ENCODE measurements at places on chromosomes 4 and X.

GRCh38 chr4:37890801-37891259, at the start of gene TBC1D1:
Gene TBC1D1 (plus strand): TSS chr4:37891084. CDS start chr4:37902096, 11,012 bp downstream.
- peak; percentile 57 for DNase-seq

DNA sequence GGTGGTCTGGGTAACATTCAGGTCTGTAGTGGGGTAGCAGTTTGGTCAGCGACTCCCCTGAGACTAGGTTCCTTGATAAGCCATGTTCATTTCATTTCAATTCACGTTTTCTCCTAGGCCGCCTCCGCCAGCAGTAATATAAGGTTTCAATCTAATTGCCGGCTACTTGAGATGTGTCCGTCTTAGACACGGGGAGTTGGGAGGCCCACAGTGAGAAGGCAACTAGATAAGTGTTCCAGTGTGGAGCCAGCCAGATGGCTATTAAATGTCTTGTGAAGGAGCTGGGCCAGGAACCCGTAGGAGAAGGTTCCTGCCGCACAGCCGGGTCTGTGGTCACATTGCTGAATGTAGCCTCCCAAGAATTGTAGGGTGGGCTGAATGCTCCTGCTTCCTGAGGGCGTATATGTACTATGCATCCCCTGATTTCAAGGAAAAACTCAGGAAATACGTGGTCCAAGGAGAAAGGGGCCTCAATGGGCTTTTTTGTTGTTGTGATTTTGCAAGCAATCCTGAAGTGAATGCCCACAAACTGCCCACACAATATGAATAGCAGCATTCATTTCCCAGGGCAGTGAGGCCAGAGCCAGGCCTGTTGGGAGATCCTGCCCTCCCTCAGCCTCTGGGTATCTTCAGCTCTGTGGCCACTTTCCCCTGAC, 220.6 kb upstream of the RPL34 start:
- DNase-seq: no peak

DNA sequence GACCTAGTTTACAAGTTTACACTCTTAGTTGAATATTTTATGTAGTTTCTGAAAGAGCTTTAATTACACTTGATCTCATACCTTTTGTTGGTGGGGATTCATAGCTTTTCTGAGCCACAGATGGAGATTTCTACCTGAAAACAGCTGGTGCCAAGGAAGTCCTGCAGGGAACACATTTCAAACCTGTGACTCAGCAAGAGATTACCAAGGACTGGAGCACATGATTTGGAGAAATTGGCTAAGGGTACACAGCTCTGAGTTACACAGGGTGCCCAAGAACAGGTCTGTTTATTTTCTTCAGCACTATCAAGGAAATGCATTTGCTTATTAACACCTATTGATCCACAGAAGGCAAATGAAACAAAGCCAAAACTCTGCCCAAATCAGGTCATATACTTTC, 691.5 kb downstream of the KCTD8 start:
- DNase-seq: no peak

- DNase-seq: no peak
Measured at GRCh38 chr4:89519771-89520320, 212.2 kb upstream of the GPRIN3 start.

- no peak for DNase-seq
Measured at GRCh38 chr4:22625311-22625710, 67.4 kb upstream of the GBA3 start.

DNA sequence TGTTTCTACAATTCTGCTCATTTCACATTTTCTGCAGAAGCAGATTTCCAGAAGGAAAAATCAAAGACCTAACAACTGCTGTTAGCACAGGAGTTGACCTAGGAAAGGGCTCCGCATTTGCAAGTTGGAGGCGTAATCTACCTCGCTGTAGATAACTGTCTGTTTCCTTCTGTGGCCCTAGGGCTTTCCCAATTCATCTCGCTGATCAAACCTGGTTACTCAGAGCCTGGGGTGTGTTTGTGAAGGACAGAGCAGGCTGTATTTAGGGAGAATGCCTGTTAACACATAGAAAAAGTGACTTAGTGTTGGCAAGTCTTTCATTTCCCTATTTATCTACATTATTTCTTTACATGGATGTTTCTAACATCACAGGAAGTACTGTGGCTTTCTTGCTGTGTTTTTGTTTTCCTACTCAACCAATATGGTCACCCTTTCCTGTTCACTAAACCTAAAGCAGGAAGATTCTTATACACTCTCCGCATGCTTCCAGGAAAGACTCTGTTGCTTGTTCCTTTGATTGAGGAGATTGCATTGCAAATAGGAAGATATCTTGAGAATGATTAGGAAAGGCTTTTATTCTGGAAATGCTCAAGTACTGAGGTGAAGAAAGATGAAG, 40.5 kb downstream of the AGA start:
- DNase-seq: peak; percentile 15

GRCh38 chr4:126215759-126216158, 901.0 kb downstream of the FAT4 start:
- DNase-seq: no peak

GRCh38 chr4:15314974-15315373, 112.9 kb upstream of the C1QTNF7 start:
- no peak for DNase-seq

- no peak for DNase-seq
Measured at GRCh38 chr4:111120191-111120590, 497.3 kb upstream of the PITX2 start.

DNA sequence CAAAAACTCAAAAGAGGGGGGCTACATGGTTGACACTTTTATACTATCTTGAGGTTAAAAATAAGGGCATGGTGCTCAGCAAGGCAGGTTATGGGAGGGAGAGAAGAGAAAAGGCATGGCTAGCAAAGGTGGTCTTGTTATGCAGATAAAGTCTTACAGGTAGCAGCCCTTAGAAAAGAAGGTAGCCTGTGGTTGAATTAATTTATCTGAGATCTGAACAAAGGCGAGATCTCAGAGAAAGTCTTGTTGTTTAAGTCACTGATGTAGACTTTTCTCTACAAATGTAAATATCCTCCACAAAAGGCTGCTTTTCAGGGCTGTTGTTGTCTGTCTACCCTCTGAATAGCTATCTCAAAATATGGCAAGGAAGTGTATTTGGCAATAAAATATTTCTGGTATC, 1250.4 kb downstream of the PCDH18 start:
- no peak for DNase-seq

DNA sequence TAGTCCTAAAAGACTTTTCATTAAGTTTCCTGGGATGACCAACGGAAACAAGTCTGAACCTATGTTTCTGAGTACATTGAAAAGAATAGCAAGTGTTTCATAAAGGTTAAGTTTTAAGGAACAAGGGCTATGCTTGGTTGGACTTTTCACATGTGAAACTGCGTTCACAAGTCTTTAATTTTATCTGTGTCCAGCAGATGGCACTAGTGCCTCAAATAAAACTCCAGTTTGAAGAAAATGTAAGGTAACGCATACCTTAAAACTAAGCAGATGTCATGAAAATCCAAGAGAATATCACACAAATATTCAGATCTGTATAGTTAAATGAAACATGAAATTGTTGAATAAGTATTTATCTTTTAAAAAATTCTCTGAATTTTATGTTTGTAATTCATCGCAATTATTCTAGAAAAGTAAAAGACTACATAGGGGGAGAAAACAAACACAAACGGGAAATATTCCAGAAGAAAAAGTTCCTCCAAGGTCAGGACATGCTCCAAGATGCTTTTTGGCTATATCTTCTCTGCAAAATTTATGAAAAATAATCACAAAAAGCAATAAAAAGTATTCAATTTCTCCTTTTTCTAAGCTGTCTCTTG, 89.6 kb upstream of the MAD2L1 start:
- peak; percentile 68 for DNase-seq

DNA sequence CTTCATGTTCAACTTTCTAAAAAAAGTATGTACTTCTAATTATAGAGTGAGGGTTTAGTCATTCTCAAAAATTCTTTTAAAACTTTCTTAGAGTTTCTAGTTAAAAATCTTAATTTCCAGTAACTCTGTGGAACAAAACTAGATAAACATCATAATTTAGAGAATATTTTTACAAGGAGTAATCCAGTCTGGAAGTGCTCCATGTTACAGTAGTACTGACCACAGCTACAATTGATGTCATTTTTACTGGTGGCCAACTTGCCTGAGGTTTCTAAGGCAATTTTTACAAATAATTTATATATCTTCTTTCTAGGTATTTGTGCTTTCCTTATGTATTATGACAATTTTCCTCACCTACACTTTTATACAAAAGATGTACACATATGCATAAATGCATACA, 490.4 kb downstream of the CENPC start:
- DNase-seq: no peak

DNA sequence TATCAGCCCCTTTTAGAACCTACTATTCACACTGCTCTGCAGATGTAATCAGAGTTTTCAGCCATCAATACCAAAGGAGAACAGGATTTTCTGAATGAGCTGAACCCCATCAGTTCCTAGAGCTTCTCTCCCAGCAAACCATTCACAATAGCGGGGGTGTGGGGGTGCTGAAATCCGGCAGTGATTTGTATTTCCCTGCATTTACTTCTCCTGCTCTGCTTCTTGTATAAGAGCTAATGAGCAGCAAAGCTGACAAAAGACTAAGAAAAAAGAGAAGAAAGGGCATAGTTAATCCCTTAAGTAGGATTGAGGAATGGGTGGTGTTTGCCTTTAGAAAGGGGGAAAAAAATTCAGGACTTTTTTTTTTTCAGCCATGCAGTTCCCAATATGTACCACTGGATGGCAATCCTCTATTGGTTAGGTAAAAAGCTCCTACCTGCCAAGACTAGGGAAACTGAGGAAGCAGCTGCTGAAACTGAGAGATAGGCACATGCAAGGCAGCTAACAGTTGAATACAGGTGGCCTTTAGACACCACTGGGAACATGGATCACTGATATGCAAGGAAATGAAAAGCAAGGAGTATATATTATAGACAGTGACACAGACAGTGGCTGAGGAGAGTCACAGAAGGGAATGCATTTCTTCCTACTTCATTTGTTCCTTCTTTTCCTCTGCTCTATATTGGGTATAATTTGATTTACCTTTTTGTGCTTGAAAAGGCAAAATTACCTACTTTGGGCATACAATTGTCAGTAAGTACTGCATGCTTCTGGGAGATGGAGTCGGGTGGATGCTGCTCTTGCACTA, 217.9 kb downstream of the HS6ST2 start:
- DNase-seq: no peak

DNA sequence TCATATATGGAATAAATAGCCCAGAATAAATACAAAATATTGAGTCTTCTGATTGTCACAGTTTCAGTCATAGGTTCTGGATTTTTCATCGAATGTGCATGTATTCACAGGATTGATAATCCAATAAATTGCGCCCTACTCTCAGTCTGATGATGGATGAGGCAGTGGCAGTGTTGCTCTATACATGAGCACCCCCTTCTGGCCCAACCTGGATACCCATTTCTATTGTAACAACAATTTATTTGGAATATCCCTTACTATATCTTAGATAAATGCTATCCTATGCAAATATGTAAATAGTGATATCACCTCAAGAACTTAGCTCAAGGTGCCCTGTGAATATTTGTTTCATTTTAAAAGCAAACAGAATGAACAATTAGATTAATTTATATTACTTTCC, 733.7 kb upstream of the PABPC4L start:
- DNase-seq: no peak

DNA sequence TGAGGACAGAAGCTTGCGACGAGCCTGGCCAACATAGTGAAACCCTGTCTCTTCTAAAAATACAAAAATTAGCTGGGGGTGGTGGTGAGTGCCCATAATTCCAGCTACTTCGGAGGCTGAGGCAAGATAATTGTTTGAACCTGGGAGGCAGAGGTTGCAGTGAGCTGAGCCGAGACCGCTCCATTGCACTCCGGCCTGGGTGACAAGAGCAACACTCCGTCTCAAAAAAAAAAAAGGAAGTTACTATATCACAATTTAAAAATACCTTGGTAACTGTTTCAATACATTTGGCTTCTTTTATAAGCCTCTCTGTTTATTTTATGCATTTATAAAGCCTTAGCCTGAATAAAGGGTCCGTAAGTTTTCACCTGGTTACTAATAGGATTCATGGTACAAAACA, 46.6 kb upstream of the CHRNA9 start:
- DNase-seq: no peak

GRCh38 chr4:30718021-30718542, 2.1 kb upstream of the PCDH7 start:
- DNase-seq: no peak

- DNase-seq: no peak
Measured at GRCh38 chr4:110096405-110096804, 102.0 kb downstream of the ELOVL6 start.

DNA sequence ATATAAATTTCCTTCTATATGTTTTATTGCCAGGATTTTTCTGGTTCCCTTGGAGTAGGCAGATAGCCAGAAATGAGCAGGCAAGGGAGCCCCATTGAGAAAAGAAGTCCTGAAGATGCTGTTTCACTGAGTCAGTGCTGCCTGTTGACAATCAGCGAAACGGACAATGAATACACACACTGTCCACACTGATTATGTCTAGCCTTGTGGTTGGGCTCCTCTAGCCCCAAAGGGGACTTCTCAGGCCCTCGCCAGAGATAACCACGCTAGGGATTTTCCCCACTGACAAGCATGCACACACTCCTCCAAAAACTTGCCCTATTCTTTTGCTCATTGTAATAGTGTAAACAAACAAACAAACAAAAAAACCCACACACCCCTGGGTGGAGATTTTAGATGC, 369.3 kb downstream of the DMD start:
- no peak for DNase-seq

- DNase-seq: peak; percentile 87
Measured at GRCh38 chrX:47619486-47620302, at the start of gene SYN1. Gene SYN1 (minus strand): TSS chrX:47619857. CDS start chrX:47619728, 129 bp downstream.

All from CD4-positive, alpha-beta T cell treated with Interleukin-12 subunit alpha and Interleukin-12 subunit beta, for 1 hour (primary cell).